MG63 (cell line): ENCODE measurements at places on chromosomes 5 and 9. TPM values are rescaled to one million over a fixed set of nuclear protein-coding genes. Genes with fewer than 3 reads are reported as not detected.

SPATA31E1 gene
- total RNA-seq = not detected in 2 replicates

OLFM1 gene
- total RNA-seq = 37.1 and 47.3 TPM in 2 replicates

SPATA31A3 gene
- not detected in 2 replicates for total RNA-seq

FOXD4L3 gene
- not detected in 2 replicates for total RNA-seq

LEAP2 gene
- total RNA-seq = 1.4 TPM in 1 of 2 replicates, not detected in the other

TTC23L gene
- total RNA-seq = not detected in 2 replicates

FIBCD1 gene
- total RNA-seq = not detected in 2 replicates

MTMR12 gene
- 11.7 and 12.1 TPM in 2 replicates for total RNA-seq

IL4 gene
- total RNA-seq = not detected in 2 replicates

SUSD1 gene
- 0.99 and 3.3 TPM in 2 replicates for total RNA-seq

SHROOM1 gene
- 8.6 and 16.4 TPM in 2 replicates for total RNA-seq

PCDHGB3 gene
- total RNA-seq = 0.81 TPM in 1 of 2 replicates, not detected in the other

PCDHA8 gene
- total RNA-seq = not detected in 2 replicates

ANKRD31 gene
- total RNA-seq = not detected in 2 replicates

ADAMTS13 gene
- total RNA-seq = 1.1 and 2.0 TPM in 2 replicates

P4HA2 gene
- total RNA-seq = 71.0 and 96.8 TPM in 2 replicates

PCDHGB7 gene
- total RNA-seq = 0.10 TPM in 1 of 2 replicates, not detected in the other

GAS1 gene
- 6.5 and 12.4 TPM in 2 replicates for total RNA-seq
